Right lobe of liver (tissue), 6 donors: ENCODE measurements at places on chromosomes 4 and X. TPM values are rescaled to one million over a fixed set of nuclear protein-coding genes. Genes with fewer than 3 reads are reported as not detected.

GRCh38 chrX:153501530-153501929, 6.8 kb downstream of the BGN start:
- no peak for DNase-seq
- no peaks in the 10 kb centered on the region for H3K4me1 ChIP-seq
- no peak overlapping the region for H3K27ac ChIP-seq
- no peaks in the 10 kb centered on the region for H3K27me3 ChIP-seq
- no peak overlapping the region for H3K4me3 ChIP-seq

DNA sequence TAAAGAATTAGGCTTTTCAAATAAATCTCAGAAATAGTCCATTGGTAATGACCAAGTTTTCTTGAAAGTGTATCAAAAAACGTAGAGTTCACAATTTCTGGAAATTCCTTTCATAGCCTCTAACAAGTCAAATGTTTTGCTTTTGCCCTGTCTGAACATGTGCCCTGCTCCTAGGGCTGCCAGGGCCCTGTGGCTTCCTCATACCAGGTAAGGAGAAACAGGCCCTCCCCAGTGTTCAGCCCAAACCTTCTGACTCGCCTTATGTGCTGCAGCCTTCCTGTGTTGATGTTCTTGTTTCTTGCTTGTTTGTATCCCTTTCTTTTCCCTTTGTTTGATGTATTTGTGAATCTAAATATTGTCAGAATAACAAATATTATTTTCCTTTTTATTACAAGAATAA, 146.1 kb upstream of the PACRGL start:
- DNase-seq = no peak
- H3K4me1 ChIP-seq = no peaks in the 10 kb centered on the region
- H3K27me3 ChIP-seq = no peaks in the 10 kb centered on the region

GRCh38 chr4:21596521-21596920, 352.1 kb downstream of the KCNIP4 start:
- no peaks in the 10 kb centered on the region for H3K4me1 ChIP-seq
- no peak overlapping the region for H3K27ac ChIP-seq
- no peaks in the 10 kb centered on the region for H3K36me3 ChIP-seq
- DNase-seq = no peak
- no peak overlapping the region for H3K4me3 ChIP-seq

DNA sequence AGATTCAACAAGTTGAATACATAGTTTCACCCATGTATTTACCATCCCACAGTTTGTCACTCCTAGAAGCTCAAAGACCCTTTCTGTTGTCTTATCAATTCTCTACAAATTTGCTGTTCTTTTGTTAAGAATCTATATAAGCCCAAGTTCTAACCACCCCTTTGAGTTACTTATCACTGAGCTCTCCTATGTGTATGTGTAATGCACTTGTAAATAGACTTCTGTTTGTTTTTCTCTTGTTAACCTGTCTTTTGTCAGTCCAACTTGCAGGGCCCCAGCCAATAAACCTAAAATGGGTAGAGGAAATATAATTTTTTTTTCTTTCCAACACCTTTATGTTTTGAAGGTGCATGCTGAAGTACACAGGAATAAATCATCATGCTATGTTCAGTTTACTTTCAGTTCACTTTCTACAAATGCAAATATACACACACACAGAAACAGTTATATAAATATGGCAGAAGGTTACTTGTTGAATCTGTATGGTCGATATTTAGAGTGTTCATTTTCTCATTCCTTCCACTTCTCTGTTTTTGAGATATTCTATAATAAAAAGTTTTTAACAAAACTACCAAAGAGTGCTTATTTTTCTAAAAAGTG, 22.3 kb upstream of the CLOCK start:
- no peaks in the 10 kb centered on the region for H3K36me3 ChIP-seq
- no peaks in the 10 kb centered on the region for H3K27me3 ChIP-seq
- DNase-seq = no peak
- H3K4me3 ChIP-seq = no peak overlapping the region
- H3K4me1 ChIP-seq = no peaks in the 10 kb centered on the region

GRCh38 chr4:94831607-94832006, 73.9 kb downstream of the BMPR1B start:
- no peaks in the 10 kb centered on the region for H3K27me3 ChIP-seq
- no peak for DNase-seq
- no peaks in the 10 kb centered on the region for H3K4me1 ChIP-seq
- no peak overlapping the region for H3K27ac ChIP-seq
- no peak overlapping the region for H3K4me3 ChIP-seq

DNA sequence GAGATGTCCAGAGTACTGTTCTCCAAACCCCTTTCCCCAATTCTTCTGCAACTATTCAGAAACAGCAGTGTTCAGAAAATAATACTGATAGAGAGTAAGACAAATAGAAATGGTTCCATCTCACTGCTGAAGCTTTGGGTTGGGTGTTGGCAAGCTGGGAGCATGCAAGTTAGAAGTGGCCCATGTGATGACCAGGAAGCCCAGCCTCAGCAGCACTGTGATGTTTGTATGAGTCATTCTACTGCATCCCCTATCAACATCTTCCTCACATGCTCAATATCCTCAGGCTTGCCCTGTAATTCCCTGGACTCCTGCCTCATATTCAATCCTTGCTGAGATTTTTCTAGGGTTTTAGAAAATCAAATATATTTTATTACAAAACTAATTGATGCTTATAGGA, 96.5 kb downstream of the CHRDL1 start:
- no peaks in the 10 kb centered on the region for H3K27me3 ChIP-seq
- H3K27ac ChIP-seq = no peak overlapping the region
- H3K36me3 ChIP-seq = no peaks in the 10 kb centered on the region

GRCh38 chr4:150782311-150782710, 200.4 kb downstream of the MAB21L2 start:
- no peaks in the 10 kb centered on the region for H3K27me3 ChIP-seq
- DNase-seq = no peak
- no peaks in the 10 kb centered on the region for H3K4me1 ChIP-seq
- H3K27ac ChIP-seq = no peak overlapping the region
- no peaks in the 10 kb centered on the region for H3K36me3 ChIP-seq

GRCh38 chr4:73391774-73392173, 12.3 kb upstream of the ALB start:
- no peak for DNase-seq
- no peaks in the 10 kb centered on the region for H3K36me3 ChIP-seq
- H3K4me1 ChIP-seq = peaks cover 50% of the 10 kb centered on the region
- H3K4me3 ChIP-seq = no peak overlapping the region

DNA sequence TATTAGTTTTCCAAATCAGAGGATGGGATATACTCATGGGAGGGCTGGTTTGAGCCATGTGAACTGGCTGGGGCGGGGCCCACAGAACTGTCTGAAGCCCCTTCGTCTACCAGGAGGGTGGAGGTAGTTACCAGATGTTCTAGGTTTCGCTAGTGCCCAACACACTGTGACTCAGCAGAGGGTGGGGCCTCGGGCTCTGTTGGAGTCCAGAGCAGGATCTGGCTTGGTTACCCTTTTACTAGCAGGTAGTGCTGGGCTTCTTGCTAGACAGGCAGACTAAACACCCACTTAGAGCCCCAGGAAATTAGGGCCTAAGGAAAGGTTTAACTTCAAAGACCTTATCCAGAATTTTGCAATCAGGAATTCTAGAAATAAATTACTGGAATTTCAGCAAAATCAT, 56.2 kb upstream of the CHRDL1 start:
- H3K36me3 ChIP-seq = no peaks in the 10 kb centered on the region
- no peak overlapping the region for H3K4me3 ChIP-seq
- no peaks in the 10 kb centered on the region for H3K4me1 ChIP-seq
- peak; percentile 40 for DNase-seq

GRCh38 chrX:14027511-14028019, 2.1 kb downstream of the GEMIN8 start:
- no peaks in the 10 kb centered on the region for H3K36me3 ChIP-seq
- H3K4me3 ChIP-seq = no peak overlapping the region
- DNase-seq = no peak
- no peaks in the 10 kb centered on the region for H3K27me3 ChIP-seq
- H3K4me1 ChIP-seq = no peaks in the 10 kb centered on the region
- H3K27ac ChIP-seq = no peak overlapping the region

GRCh38 chrX:107117993-107118321, 665 bp downstream of the RBM41 start:
- no peaks in the 10 kb centered on the region for H3K27me3 ChIP-seq
- H3K27ac ChIP-seq = no peak overlapping the region
- peak overlapping the region; percentile 67 for H3K4me3 ChIP-seq
- no peak for DNase-seq
- H3K36me3 ChIP-seq = no peaks in the 10 kb centered on the region

- no peak overlapping the region for H3K4me3 ChIP-seq
- H3K4me1 ChIP-seq = no peaks in the 10 kb centered on the region
- DNase-seq = no peak
- H3K36me3 ChIP-seq = no peaks in the 10 kb centered on the region
- no peak overlapping the region for H3K27ac ChIP-seq
These were observed 743.8 kb upstream of the ATOH1 start for GRCh38 chr4:93084599-93085305.

- no peaks in the 10 kb centered on the region for H3K36me3 ChIP-seq
These were observed 198.9 kb downstream of the FBXO8 start for GRCh38 chr4:174084542-174084941.

GRCh38 chr4:145546175-145546915, 64.7 kb downstream of the SMAD1 start:
- no peak overlapping the region for H3K27ac ChIP-seq
- H3K36me3 ChIP-seq = peaks cover 39% of the 10 kb centered on the region
- H3K4me1 ChIP-seq = no peaks in the 10 kb centered on the region
- H3K4me3 ChIP-seq = no peak overlapping the region
- no peaks in the 10 kb centered on the region for H3K27me3 ChIP-seq
- no peak for DNase-seq

DNA sequence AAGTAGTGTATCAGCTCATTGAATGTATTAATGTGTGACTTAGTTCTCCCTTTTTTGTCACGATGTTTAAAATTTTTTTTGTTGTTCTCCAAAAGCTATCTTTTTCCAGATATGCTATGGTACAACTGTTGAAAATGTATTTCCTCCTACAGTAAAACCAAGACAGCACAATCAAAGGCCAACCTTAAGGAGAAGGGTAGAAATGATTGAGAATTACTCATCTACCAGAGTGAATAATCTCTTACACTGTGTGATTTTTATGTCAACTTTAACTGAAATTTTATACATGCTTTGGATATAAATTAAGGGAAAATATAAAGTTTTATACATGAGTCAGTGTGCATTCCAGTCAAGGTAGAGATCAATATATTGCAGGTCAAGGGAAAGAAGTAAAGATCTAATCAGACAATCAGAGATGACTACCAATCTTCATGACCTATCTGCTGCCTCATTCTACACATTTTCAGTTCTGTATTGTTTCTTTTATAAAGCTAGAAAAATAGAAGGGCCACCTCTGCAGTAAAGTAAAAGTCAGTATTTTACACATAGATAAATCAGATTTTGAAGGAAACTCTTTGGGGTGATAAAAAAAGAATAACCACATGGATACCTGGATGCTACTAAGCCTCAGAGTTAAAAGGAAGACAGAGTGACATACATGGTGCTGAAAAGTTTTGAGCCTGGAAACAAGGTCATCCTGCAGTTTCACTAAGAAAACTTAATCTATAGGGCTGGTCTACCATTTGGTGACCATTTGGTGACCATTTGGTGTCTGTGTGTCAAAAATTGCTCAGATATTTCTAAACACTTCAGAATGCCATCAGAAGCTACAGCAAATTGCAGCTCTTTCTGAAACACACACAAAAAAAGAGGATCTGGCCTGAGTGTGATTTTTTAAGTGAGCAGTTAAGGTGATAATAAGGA, 1.6 kb downstream of the FAM13A start:
- no peak for DNase-seq
- H3K4me1 ChIP-seq = no peaks in the 10 kb centered on the region
- H3K36me3 ChIP-seq = no peaks in the 10 kb centered on the region
- H3K27ac ChIP-seq = no peak overlapping the region
- no peaks in the 10 kb centered on the region for H3K27me3 ChIP-seq
- no peak overlapping the region for H3K4me3 ChIP-seq

- no peak for DNase-seq
- no peak overlapping the region for H3K4me3 ChIP-seq
- no peaks in the 10 kb centered on the region for H3K4me1 ChIP-seq
- H3K27ac ChIP-seq = no peak overlapping the region
- H3K27me3 ChIP-seq = no peaks in the 10 kb centered on the region
These were observed 75.2 kb downstream of the GABRB1 start for GRCh38 chr4:47106561-47106960.

GRCh38 chrX:19698122-19698521, 182.8 kb upstream of the MAP3K15 start:
- no peaks in the 10 kb centered on the region for H3K36me3 ChIP-seq
- no peak overlapping the region for H3K27ac ChIP-seq
- H3K4me3 ChIP-seq = no peak overlapping the region
- H3K4me1 ChIP-seq = no peaks in the 10 kb centered on the region

DNA sequence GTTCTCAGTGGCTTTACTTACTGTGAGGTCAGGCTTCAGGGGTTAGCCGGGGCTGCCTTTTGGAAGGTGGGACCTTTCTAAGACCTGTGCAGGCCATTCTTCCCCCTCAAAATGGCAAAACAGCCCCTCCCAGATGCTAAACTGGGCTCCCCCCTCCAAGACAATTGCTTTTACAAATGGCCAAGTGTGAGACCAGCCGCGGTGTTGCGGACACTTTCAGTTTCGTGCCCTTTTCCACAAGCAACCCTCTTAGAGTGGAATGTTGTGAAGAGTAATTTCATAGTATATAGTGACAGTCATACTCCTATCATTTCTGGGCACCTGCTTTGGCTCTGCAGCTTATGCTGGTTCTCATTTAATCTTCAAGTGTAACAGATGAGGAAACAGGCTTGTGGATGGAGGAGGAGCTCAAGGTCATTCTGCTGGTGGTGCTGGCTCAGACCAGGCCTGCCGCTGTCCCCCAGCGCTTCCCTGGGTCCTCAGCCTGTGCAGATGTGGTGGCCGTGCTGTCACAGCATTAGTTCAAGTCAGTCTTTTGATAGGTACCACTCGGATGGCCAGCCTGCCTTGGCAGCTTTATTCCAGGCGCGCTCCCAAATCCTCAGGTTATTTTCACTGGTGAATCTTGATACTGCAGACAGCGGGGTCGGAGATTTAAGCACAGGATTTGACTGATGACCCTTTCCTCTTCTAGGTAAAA, 55.0 kb upstream of the TADA2B start:
- DNase-seq = no peak
- peak overlapping the region; percentile 88 for H3K4me3 ChIP-seq
- no peak overlapping the region for H3K27ac ChIP-seq
- H3K36me3 ChIP-seq = no peaks in the 10 kb centered on the region
- H3K27me3 ChIP-seq = no peaks in the 10 kb centered on the region
- H3K4me1 ChIP-seq = peaks cover 55% of the 10 kb centered on the region

Gene RHOXF1
- not detected for total RNA-seq

Gene PAGE1
- total RNA-seq = not detected

Gene RAB40A
- total RNA-seq = 0.49 TPM

Gene GUCY1A1
- 6.8 TPM for total RNA-seq

Gene AFP
- total RNA-seq = 3.4 TPM

Gene PLAC1
- total RNA-seq = not detected

Gene GPR119
- total RNA-seq = not detected

Gene XIAP
- total RNA-seq = 25.3 TPM

Gene ARFIP1
- 17.2 TPM for total RNA-seq

Gene ZNF280C
- 1.3 TPM for total RNA-seq

Gene SHROOM3
- 15.2 TPM for total RNA-seq

Gene SSX4B
- total RNA-seq = not detected

Gene FSTL5
- total RNA-seq = not detected

Gene MXRA5
- 2.8 TPM for total RNA-seq
